Activated naive CD4-positive, alpha-beta T cell treated with anti-CD3 and anti-CD28 coated beads, Interleukin-2, amount 10 ng/mL, durations not matched to agents 5 hours and 36 hours (primary cell): ENCODE measurements at places on chromosomes 7 and 10. TPM values are rescaled to one million over a fixed set of nuclear protein-coding genes. Genes with fewer than 3 reads are reported as not detected.

Gene NXPH1
- not detected for total RNA-seq

Gene SP4
- 36.4 TPM for total RNA-seq

Gene STEAP4
- total RNA-seq: not detected

Gene RSPH10B
- total RNA-seq: not detected

Gene DNAH11
- 3.8 TPM for total RNA-seq

Gene MYOZ1
- not detected for total RNA-seq

Gene EFCAB10
- total RNA-seq: not detected

Gene OR2AE1
- not detected for total RNA-seq

Gene ABCB1
- 1.5 TPM for total RNA-seq

Gene RNF32
- total RNA-seq: 0.73 TPM
